ENCODE measurements at places on chromosomes 3 and 15.

GRCh38 chr15:84871428-84871985 is 13.0 kb upstream of the SLC28A1 start:
- DNase-seq: no peak

- no peak for DNase-seq
These were observed 46.4 kb upstream of the USP3 start for GRCh38 chr15:63458026-63458425.

- DNase-seq: no peak
These were observed 161.1 kb downstream of the CLSTN2 start for GRCh38 chr3:140096037-140096436.

- no peak for DNase-seq
These were observed 14.1 kb downstream of the PARL start for GRCh38 chr3:183870563-183870962.

GRCh38 chr3:149898771-149899170 is 71.9 kb downstream of the PFN2 start:
- peak; percentile 12 for DNase-seq

DNA sequence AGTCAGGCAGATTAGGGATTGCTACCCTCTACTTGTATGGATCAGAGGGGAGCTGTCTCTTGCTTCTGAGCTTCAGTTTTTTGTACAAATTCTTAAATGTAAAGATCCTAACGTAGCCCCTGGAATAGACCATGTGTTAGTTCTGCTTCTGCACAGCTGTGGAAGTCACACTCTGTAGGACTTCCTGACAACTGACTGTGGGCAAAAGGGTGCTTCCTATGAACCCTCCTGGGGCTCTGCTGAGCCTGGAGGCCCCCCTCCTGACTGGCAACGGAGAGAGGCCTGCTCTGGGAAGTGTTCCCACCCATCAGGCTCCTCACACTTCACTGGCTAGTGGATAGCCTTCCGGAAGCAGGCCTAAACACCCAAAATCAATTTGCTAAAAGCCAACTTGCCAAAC is 131.0 kb downstream of the RPLP1 start:
- DNase-seq: no peak

- DNase-seq: no peak
These were observed 49.8 kb upstream of the SSR3 start for GRCh38 chr3:156604642-156605144.

DNA sequence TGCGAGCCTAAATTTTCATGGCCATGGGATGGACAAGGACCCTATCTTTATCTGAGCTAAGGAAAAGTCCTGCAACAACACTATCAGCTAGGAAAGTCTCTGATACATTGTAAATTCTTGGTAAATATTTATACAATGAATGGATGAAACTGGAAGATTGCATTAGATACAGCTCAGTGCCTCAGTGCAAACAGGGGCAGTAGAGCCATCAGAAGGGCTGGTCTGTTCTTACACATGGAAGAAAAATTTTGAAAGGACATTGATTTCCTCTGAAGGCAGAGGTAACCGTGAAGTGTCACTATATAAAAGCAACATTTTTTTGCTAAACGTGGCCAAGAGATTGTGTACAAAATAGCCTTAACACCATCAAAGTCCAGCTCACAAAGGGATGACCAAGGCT is 153.2 kb upstream of the GADL1 start:
- no peak for DNase-seq

DNA sequence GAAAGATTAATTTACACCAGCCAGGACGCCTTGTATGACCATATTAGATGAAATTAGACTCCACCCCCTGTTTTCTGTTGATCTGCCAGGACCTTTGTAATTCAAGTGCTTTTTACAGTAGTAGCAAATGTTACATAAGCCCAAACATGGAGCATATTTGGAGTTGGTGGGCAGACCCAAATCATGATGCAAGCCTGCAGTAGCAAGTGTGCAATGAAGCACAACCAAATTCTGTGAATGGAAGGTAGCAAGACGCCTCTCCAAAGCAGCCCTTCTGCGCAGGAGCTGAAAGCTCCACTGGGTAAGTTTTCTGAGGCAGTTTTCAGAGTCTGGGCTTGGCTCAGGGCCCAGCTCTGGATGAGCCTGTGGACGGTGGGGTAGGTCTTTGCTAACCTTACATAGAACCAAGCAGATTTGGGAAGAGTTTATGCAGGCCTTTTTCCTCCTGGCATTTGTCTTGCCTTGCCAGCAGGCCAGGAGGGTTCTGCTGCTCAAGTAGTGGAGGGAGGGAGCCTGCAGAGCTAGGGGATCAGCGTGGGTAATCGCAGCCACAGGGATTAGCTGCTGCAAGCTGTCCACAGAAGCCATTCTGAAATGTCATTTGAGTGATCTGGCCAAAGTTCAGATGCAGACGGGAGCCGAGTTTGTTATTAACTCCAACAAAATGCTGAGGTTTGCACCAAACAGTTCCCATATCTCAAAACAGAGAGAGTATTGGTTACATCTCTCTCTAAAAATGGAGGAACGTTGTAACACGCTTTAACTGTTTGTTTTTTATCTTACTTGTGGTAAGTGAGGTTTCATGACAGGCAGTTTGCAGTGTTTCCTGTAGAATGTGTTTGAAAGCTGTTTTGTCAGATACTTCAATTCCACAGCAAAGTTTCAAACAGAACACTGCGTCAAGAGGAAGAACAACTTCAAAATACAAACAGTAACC is 55.4 kb downstream of the PSMD6 start:
- DNase-seq: no peak

- DNase-seq: no peak
These were observed 36.7 kb upstream of the BCL6 start for GRCh38 chr3:187782006-187782405.
